ENCODE measurements at places on chromosomes 16 and 17. TPM values are rescaled to one million over a fixed set of nuclear protein-coding genes. Genes with fewer than 3 reads are reported as not detected.

The ADORA2B gene
- not detected for total RNA-seq

The SLC35G6 gene
- not detected for total RNA-seq

The PRAC1 gene
- total RNA-seq, result not detected

The KRT17 gene
- not detected for total RNA-seq

The KREMEN2 gene
- not detected for total RNA-seq

The KRT39 gene
- not detected for total RNA-seq

The CCL4L2 gene
- 2.1 TPM for total RNA-seq

The CHST4 gene
- not detected for total RNA-seq

The NOL3 gene
- 1.6 TPM for total RNA-seq

The KLHL10 gene
- not detected for total RNA-seq

The LPO gene
- not detected for total RNA-seq

The WIPI1 gene
- total RNA-seq, result 3.5 TPM

The NOG gene
- total RNA-seq, result 114 TPM
